Pancreas (tissue), 10 donors: ENCODE measurements at places on chromosomes 16 and 17.

GRCh38 chr16:77442078-77442477, 7.2 kb upstream of the ADAMTS18 start:
- DNase-seq, result no peak

- peak; percentile 4 for DNase-seq
Measured at GRCh38 chr17:68733241-68734176, 132.3 kb upstream of the FAM20A start.

DNA sequence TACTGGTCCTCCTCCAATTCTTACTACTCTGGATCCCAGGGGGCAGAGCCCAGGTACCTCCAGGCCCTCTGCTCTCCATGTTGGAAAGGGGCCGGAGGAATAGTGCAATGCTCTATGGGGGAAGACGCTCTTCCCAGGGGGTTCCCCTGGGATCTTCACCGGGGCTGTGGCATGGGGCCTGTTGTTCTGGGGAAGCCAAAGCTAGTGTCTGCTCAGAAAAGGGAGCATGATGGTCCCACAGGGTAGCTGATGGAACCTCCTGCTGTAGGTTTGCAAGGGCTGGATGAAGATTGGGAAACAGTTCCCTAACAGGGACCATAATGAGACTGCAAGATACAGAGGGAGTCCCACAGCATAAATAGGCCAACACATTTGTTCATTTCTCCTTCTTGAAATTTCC, 114.7 kb downstream of the IRX5 start:
- DNase-seq, result no peak

DNA sequence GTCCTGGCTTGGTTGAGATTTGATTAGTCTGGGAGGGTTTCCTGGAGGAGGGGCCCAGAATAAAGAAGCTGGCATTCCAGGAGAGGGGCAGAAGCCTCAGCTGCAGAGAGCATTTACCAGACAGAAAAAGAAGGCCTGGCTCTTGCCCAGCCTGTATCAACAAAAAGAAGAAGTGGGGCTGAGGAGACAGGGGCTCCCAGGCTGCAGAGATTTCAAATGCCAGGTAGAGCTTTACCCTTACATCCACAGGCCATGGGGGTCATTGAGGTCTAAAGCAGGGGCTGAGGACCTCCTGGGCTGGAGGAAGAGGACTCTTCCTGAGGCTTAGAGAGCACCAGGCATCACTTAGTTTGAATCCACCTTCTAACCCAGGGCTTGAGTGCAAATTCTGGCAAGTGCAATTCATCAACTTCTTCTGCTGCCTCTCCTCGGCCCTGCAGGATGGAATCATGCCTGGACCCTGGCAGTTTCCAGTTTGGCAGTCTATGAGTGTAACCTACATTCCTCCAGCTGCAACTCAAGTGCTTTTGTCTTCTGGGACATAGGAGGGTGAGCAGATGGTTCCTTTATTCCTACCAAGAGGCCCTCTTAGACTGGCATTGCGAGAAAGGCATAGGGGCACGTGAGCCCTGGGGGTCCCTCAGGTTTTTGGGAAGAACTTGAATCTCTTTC, 15.3 kb downstream of the CA7 start:
- no peak for DNase-seq

DNA sequence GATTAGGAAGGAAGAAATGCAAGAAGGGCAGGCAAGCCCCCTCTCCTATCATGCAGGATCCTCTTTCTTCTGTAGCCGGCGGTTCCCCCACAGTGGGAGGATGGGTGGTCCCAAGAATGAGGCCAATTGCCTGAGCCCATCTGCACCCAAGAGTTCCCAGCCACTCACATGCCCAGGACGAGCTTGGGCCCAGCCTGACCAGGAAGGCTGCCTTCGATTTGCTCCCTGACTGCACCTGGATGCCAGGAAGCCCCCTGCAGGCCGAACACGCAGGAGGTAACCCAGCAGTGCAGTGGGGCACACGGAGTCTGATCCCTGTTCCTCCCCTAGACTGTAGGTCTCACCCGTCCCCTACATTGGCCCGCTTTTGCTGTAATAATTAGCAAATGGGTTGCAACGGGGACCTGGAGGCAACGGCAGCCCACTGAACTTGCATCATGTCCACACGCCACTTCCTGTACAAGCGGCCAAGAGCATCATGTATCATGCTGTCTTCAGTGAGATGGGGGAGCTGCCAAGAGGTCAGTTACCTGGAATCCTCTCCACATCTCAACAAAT, 67.5 kb downstream of the AMFR start:
- peak; percentile 57 for DNase-seq

- no peak for DNase-seq
Measured at GRCh38 chr16:46762583-46762982, 14.4 kb upstream of the MYLK3 start.

GRCh38 chr17:13403982-13404946, 197.5 kb downstream of the HS3ST3A1 start:
- no peak for DNase-seq

DNA sequence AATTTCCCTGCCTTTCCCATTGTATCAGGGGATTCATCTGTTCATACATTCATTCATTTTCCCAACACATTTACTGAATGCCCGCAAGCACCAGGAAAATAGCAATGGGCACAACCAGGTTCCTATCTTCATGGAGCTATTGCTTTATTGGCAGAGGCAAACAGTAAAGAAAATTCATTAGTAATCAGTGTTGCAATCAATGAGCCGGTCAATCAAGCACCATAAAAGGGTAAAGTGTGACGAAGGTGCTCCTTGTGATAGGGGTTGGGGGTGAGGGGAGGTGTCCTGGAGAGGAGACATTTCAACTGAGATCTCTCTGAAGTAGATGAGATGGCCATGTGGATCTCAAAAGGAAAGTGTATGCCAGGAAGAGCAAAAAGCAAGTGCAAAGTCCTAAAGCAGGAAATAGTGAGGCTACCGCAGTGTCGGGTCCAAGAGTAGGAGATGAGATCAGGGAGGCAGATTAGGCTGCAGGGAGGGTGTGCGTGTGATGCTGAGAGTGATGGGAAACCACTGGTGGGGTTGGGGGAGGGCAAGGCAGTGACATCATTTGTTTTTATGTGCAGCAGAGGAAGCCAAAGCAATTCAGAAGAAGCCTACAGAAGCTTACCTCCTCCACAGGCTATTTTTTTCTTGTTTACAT, 28.4 kb downstream of the CDH13 start:
- no peak for DNase-seq

GRCh38 chr17:33464669-33465280, 171.7 kb upstream of the ASIC2 start:
- no peak for DNase-seq

DNA sequence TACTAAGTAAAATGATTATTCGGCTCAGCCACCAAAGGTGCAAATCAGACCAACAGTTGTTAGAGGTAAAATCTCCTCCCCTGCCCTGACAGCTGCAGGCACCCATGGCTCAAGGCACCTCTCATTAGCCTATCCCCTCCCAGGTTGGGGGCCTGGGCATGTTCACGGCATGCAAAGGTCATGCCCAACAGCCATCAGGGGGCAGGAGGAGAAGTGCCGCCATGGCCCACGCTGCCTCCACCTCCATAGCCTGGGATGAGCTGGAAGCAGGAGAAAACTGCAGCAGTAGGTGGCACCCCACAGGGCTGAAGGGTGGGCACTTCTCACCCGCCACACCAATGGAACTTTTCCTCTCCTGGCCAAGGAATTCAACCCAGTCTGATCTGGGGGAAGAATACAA, 146.4 kb upstream of the COX10 start:
- DNase-seq, result no peak

GRCh38 chr16:28185696-28186095, 26.1 kb downstream of the XPO6 start:
- DNase-seq, result no peak

GRCh38 chr16:48511071-48511540, 98.9 kb downstream of the N4BP1 start:
- DNase-seq, result no peak

DNA sequence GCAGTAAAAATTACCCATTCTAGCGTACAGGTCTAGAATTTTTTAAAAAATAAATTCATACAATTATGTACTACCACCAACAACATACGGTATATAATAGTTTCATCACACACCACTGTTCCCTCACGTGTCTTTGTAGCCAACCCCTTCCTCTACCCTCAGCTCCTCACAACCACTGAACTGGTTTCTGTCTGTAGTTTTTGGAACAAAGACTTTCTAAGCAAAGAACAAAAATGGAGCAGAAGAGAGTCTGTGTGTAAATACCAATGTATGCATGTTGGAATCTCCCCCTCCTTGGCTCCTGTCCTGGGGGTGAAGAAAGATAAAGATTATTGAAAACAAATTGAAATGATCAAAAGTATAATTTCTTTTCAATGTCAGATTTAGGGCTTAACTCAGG, 31.9 kb upstream of the CCR7 start:
- DNase-seq, result no peak

DNA sequence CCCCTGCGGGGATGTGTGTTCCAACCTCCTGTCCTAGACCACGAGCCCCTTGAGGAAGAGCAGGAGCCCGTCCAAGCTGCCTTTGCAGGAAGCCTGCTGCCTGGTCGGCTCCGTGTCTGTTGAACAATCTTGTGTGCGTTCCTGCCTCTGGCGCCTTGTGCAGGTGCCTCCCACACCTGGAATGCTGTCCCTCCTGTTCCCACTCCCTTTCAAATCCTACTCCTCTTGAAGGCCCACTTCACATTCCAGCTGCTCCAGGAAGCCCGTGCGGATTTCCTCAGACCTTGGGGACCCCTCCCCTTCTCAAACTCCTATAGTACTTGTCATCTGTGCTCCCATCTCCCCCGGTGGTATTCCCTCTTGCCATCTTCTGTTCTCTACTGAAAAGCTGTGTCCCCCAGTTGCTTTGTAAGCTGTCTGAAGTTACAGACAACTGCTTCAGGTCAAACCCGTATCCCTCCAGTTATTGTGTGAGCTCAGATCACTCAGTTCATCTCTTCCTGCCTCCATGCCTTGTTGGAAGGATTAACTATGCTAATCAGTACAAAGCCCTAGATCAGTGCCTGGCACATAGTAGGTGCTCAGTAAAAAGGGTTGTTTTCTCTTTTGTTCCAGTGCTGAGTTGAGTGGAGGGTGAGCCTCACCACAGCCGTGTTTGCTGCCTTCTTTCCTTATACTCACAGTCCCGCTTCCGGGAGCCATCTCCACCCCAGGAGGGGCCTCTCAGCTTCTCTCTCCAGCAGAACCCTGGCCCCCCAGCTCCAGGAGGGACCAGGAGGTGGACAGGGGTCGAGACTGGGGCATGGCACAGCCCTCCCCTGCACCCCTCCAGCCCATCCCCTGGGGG, 241.8 kb upstream of the CIBAR2 start:
- DNase-seq, result no peak

- no peak for DNase-seq
Measured at GRCh38 chr16:77037696-77038347, 153.2 kb upstream of the MON1B start.

DNA sequence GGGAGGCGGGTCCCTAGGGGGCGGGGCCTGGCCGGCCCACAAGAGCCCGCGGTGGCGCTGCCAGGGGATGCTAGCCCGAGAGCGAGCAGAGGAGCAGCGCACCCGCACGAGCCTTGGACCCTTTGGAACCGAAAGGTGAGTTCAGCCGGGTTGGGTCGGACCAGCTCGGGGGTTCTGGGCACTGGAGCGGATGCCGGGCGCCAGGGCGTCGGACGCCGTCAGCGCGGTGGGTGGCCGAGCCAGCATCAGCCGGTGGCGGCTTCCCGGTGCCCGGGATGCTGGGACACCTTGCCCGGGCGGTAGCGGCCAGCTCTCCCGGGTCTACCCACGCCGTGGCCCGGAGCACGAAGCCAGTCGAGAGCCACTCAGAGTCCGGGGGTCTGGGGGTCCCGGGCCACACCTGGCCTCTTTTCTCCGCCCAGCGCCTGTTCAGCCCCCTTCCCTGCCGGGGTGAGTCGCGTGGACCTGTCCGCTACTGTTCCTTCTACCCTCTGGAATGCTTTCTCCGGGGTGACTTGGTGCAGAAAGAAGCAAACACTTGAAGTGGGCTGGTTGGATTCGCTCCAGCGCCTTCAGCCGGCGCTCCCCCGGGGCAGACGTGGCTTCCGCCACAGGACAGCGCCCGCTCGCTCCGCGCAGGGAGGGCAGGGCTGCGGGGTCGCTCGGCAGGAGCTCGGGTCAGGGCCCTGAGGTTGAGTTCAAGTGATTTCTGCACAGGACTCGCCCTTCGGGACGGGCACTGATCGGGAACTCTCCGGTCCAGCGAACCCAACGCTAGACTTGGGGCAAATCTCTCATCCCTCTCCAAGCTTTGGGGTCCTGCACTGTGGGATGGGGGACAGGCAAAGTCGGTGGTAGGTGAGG, at the start of gene SCNN1G:
SCNN1G (plus strand) TSS at position 67 of the 864 bp plus-strand sequence. CDS start 3,527 bp downstream, outside the sequence.
- DNase-seq, result no peak

- no peak for DNase-seq
Measured at GRCh38 chr17:48626245-48627117, at the start of gene HOXB9. Gene HOXB9 (minus strand): TSS chr17:48626358. CDS start chr17:48626269, 89 bp downstream.

DNA sequence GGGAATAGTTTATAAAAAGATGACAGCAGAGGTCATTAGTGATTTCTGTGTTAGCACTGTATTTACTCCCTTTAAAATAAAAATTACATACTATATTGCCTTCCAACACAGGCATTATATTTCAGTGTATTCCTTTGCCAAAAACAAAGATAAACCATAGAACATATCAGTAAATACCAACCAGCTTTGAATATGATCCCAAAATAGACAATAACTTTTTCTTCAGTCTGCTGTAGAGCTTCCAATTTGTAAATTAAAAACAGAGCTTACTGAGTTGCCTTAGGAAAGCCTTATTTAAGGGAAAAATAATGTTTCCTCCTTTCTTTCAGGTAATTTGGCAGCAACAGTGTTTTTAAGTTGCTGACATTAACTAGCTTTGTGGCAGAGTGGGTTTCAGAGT, 352.1 kb upstream of the TBX2 start:
- no peak for DNase-seq

GRCh38 chr17:50265212-50265611, 9.1 kb upstream of the TMEM92 start:
- DNase-seq, result peak; percentile 8

DNA sequence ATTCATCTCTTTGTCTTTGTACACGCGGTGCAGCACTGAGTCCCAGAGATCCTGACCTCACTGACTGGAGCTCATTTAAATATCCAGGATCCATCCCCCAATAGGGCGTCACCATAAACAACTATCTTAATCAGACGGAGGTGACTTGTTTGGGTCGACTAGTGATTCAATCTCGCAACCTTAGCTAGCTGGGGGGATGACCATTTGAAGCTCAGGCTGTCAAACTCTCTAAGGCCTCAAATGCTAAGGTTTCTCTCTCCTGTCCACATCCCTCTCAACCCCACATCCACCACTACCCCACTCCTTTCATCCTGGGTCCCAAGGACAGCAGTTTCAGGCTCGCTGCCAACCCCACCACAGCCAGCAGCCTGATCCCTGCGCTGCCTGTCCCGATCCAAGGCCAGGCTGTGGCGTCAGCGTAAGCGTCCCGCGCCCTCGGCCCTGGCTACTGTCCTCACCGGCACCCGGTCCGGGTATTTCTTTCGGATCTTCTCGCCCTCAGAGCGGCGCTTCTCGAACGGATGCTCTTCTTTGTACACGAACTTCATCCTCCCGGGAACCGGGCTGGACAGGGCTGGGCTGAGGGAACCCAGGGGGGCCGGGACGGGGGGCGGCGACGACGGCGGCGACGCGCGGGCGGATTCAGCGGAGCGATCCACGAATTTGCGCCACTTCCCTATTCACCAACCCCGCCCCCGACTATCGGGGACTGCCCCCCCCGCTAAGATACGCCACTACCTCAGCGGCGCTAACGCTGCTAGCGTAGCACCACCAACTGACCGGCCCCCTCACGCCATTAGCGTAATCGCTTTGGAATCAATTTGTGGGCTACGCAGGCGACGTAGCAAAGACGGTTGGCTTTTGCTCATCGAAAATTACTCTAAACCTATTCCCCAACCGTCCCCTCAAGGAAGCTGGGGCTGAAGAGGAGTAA, at the start of gene GABARAP:
GABARAP (minus strand) TSS at position 667 of the 934 bp plus-strand sequence; CDS start at position 548, 119 bp downstream.
- DNase-seq, result peak; percentile 93
